ENCODE measurements at places on chromosomes 7 and 10.

GRCh38 chr10:95550073-95550672 lies 11.0 kb downstream of the SORBS1 start:
- no peak for DNase-seq

GRCh38 chr10:4807761-4808507 lies 18.1 kb upstream of the AKR1E2 start:
- no peak for DNase-seq

DNA sequence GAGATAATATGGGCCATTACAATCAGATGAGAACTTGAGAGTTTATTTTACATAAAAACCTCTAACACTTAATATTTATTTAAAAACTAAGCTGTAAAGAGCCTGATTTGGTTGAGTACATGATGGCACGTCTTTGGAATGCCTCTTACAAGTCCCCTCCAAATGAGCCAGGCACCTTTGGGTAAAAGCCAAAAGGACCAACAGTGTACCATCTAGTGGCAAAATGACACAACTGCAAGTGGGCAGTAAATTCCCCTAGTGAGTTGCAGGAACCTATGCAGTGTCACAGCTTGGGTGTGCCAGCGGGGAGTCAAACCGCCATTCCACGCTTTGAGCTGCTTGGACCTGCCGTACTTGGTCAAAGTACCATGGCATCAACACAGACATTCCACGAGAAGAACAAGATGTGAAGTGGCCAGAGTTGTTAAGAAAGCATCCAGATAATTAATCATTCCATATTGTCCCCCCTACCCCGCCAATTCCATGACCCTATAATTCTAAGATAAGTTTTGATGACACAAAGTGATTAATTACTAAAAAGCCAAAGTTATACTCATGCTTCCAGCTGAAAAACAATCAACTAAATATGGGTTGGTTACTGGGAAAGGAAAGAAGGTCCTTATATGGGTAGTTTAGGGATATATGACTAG lies 115.2 kb downstream of the SORBS1 start:
- DNase-seq = peak; percentile 14

DNA sequence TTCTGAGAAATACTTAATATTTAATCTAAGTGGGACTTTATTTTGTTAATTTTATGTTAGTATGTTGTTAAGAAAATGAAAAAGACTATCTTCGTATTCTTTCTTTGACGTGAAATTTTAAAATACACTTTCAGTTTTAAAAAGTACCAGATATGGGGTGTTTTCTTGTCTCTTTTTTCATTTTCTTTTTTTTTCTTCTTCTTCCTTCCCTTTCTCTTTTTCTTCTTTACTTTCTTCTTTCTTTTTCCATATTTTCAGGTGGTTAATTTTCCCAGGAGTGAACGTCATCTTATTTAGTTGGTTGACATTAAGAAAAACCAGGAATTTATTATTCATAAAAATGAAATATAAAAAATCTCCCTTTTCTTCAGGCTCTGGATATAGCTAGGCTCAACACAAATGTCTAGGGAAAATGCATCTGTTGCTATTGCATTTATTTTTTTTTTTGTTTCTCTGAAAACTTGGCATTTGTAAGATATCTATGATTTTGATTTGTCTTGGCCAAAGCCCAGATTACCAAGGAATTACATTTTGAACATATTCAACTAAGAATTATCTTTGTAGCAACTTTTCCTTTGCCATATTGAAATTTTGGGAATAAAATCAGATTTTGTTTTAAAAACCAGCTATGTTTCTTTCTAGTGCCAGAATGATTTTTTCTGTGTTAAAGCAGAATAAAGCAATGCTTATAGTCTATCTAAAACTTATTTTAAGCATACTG lies 241.3 kb upstream of the FOXP2 start:
- DNase-seq = no peak

DNA sequence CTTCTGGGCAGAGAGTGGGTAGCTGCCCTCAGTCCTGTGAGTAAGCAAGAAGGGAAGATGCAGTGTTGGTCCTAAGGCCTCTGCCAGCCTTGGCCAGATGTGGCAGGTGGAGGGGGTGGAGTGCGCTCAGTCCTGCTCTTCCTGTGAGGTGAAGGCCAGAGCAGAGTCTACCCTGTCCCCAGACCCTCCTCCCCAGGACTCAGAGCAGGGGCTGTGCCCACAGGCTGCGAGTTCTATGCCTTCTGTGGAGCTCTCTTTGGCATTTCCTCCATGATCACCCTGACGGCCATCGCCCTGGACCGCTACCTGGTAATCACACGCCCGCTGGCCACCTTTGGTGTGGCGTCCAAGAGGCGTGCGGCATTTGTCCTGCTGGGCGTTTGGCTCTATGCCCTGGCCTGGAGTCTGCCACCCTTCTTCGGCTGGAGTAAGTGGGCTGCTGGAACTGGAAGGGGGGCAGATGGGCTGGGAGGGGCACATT lies 4.0 kb downstream of the OPN4 start:
- DNase-seq = no peak

GRCh38 chr10:30806850-30807249 lies 177.3 kb upstream of the LYZL2 start:
- no peak for DNase-seq

- DNase-seq = no peak
These were observed 42.9 kb upstream of the ZNF716 start for GRCh38 chr7:57407125-57407524.

GRCh38 chr7:36860681-36861080 lies 136.4 kb upstream of the AOAH start:
- no peak for DNase-seq

DNA sequence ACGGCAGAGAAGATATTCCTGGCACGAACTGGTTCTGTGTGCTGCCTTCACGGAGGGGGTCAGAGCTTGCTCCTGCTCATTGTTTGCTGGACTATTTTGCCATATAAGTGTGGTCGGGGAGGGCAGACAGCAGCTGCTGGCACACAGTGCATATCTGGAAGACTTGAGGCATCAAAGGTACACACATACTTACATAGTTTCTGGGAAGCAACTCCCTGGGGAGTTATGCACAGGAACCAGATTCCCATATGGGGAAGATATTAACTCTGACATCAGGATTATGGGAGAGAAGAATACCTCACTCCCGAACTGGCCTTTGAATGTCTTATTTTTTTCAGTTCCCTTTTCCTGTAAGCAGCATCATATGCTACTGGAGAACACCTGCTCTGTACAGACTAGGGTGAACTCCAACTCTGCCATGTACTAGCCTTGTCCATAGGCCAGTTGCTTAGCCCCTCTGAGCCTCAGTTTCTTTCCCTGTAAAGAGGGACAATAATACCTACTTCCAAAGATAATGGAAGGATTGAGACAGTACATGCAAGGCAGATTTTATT lies 41.5 kb downstream of the LGI1 start:
- no peak for DNase-seq

GRCh38 chr10:4595719-4596319 lies 230.2 kb upstream of the AKR1E2 start:
- no peak for DNase-seq

DNA sequence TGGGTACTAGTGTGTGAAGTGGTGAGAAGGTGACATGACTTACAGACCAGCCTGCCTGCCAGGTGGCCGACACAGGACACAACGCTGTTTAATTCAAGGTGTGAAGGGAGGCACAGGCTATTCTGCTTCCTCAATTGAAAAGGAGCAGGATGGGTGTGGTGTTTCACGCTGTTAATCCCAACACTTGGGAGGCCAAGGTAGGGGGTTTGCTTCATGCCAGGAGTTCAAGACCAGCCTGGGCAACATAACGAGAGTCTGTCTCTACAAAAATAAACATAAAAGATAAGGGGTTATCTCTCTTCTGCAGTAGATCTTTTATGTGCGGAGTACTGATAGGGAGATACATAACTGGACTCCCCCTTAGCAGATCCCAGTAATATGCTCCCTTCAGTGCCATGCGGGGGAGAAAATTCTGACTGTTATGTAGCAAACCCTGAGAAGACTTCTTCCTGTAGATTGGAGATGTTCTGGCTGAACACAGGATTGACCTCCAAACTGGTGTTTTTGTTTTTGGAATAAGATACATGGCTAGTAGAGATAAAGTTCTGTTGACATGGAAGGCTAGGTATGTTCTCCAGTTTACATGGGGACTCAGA lies 63.2 kb downstream of the CCNY start:
- no peak for DNase-seq

GRCh38 chr7:77631820-77632219 lies 64.4 kb upstream of the RSBN1L start:
- DNase-seq = no peak

- DNase-seq = no peak
These were observed 283.8 kb downstream of the PTEN start for GRCh38 chr10:88147000-88147798.

GRCh38 chr10:31204090-31204489 lies 114.9 kb upstream of the ZEB1 start:
- no peak for DNase-seq

DNA sequence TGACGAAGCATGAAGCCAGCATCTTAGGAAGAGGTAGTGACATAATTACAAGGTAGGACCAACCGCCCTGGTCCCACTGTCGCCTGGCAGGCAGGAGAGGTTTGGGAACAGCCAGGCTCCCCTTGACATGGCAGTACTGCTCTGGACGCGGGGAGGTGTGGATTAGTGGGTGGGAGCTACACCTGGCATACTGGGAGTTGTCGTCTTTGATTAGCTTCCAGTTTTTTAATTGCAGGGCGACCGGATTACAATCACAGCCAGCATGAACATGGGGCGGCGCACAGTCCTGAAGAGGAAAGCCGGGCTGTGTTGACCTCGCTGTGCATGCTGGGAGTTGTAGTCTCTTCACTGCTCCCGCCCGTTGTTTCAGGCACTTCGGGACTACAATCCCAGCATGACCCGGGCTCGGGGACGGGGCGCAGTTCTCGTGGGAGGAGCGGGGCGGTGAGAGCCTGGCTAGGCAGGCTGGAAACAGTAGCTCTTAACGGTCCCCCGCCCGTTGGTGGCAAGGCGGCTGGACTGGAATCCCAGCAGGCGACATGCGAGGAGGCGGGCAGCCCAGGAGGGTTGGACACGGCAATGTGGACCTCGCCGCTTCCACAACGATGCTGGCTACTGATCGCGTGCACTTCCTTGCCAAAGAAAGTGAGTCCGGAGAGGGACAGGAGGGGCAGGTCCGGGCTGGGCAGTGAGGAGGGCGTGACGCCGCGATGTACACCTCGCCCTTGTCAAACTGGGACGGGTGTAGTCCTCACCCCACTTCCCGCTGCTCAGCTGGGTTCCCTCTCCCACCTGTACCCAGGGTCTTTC lies 98.0 kb upstream of the ZNF722 start:
- peak; percentile 92 for DNase-seq

DNA sequence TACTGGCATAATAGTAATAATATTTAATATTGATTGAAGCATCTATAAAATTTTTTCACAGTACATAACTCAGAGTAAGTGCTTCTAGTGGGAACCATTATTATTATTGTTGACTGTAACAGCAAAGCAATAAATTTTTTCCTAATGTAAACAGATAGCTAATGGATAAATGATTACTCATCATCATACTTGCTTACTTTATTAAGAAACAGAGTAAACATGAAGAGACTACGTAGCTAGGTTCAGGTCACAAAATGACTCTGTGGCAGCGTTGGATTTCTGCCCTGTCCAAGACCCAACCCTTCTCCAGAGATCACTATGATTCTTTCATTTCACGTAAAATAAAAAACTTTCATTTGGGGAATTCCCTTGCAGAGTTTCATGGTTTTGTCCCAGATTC lies 8.3 kb upstream of the ABCB5 start:
- no peak for DNase-seq

GRCh38 chr10:64503429-64503828 lies 982.2 kb downstream of the REEP3 start:
- no peak for DNase-seq

GRCh38 chr10:118572256-118573041 lies 23.0 kb downstream of the PRLHR start:
- no peak for DNase-seq

DNA sequence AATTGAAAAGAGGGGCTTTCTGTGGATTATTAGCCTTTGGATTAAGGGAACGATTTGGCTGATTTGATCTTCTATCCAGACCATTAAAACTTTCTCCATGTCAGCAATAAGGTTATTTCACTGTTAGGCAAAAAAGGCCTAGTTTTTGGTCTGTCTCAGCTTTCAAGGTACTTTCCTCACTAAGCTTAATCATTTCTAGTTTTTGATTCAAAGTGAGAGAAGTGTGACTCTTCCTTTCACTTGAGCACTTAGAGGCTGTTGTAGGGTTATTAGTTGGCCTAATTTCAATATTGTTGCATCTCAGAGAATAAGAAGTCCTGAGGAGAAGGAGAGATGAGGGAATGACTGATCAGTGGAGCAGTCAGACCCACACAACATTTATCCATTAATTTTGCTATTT lies 596.0 kb upstream of the TPK1 start:
- DNase-seq = no peak

DNA sequence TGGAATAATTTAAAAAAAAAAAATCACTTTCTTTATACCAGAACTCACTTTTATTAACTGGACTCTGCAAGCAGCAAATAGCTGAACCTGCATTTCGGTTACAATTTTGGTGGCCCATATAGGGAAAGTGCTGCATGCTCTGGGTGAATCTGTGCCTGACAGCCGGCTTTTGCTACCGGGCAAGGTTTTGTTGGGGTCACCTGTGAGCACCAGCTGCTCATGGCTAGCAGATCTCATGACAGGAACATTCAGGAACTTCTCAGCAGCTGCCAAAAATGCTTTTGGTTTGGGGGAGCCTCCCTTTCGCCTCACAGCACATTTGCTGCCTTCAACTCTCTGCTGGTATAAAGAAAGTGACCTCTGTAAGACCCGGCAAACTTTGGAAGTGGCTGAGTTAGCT lies 13.2 kb upstream of the CREB3L2 start:
- no peak for DNase-seq

GRCh38 chr10:112985690-112986543 lies 35.9 kb downstream of the TCF7L2 start:
- no peak for DNase-seq

- no peak for DNase-seq
These were observed 1.8 kb downstream of the ZMIZ2 start for GRCh38 chr7:44750424-44750823.

DNA sequence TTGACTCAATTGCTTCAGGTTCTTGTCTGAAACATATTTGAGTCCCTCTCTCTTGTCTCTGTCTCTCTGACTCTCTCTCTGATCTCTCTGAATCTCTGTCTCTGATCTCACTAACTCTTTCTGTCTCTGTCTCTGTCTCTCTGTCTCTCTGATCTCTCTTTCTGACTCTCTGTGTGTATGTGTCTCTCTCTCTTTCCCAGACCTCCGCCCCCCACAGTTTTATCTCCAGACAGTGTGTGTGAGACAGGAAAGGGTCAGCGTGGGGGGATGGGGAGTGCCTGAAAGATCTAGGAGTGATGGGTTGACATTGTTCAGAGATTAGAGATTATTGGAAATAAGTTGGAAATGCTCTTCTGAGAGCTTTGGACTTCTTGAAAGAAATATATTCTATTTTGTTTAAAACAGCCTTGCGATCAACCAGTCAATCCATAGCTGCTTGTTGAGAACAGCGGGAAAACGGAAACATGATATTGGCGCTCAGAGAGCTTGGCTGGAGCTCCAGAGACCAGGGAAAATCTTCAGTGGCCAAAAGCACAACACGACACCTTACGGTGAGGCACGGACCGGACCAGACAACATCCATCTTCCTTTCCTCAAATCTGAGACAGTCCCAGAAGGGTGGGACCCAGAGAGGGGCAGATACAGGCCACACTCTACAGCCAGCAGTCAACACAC lies 35.5 kb downstream of the CALML3 start:
- DNase-seq = no peak

- no peak for DNase-seq
These were observed 88.0 kb downstream of the TMEM178B start for GRCh38 chr7:141161550-141162535.

- no peak for DNase-seq
These were observed 14.9 kb downstream of the BZW2 start for GRCh38 chr7:16660702-16661464.

Data from anterior cingulate cortex (tissue), 58 donors.